ENCODE measurements at places on chromosomes 4 and X.

DNA sequence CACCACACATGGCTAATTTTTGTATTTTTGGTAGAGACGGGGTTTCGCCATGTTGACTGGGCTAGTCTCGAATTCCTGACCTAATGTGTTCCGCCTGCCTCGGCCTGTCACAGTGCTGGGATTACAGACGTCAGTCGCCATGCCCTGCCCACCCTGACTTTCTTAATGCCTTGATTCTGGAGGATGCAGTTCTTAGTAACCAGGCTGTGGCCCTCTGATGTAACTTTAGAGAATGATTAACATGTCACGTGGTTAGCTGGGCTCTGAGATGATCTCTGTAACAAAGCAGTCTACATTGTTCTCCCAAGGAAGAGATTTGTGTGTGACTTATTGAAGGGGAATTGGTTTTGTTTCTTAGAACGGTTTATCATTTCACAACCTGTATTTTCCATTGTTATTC lies 30.6 kb downstream of the ANK2 start:
- DNase-seq = no peak

- no peak for DNase-seq
Measured at GRCh38 chr4:15891312-15891711, 47.2 kb downstream of the FGFBP1 start.

DNA sequence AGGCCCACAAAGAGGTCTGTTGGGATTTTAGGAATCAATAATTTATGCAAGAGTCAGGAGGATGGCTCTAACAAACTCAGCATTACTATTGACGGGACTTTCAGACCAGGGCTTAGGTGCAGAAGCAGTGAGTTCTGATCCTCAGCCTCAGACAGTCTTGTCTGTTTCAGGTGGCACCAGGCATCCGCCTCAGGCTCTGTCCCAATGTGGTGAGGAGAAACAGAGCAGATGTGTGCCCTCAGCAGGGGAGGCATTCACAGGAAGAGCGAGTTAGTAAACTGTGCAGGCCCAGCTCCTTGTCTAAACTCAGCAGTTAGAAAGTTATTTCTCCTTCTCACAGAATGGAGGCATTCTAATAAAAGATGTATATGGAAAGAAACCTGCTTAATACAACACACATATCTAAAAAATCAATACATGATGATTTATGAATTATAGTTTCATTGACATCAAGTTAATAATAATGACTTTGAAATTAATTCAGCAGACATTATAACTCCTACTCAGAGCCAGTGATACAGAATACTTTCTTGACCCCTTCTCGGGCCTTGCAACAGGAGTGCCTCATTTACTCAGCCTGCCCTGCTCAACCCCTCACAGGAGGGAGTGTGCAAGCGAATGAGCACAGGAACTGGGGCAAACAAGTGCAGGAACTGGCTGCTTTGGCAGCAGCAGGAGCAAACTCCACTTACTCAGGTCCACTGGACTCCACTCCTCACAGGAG lies 202.8 kb upstream of the SMIM31 start:
- DNase-seq = no peak

DNA sequence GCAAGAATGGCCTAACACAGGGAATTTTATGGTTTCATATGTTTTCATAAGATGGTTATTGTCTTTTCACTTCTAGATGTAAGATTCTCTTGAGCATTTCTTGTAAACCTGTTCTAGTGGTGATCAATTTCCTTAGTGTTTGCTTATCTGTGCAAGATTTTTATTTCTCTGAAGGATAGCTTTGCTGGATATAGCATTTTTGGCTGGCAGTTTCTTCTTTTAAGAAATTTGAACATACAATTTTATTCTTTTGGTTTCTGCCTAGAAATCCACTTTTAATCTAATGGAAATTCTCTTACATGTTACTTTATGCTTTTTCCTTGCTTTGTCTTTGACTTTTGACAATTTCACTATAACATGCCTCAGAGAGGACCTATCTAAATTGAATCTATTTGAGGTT lies 276.5 kb upstream of the SFRP2 start:
- no peak for DNase-seq

- DNase-seq = no peak
Measured at GRCh38 chrX:47458528-47458927, 24.5 kb downstream of the ZNF41 start.

- DNase-seq = no peak
Measured at GRCh38 chr4:52037689-52038102, 403 bp downstream of the SGCB start.

DNA sequence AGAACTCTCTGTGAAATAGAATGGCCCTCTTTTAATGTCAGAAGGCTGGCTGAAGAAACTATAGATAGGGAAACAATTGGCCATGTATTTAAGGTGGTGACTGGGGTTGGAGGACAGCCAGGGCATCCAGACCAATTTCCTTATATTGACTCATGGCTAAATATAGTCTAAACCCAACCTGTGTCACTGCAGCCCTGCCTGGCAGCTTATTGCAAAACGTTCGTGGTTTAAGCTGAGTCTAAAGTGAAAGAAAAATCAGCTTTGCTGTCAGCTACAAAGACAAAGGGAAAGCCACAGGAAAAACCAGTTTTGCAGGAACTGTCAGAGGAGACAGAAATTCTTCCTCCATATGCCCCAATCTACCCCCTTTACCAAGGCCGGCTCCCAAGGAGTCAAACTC lies 902.8 kb upstream of the NDST4 start:
- DNase-seq = no peak

GRCh38 chr4:3520276-3520675 lies 11.9 kb downstream of the LRPAP1 start:
- no peak for DNase-seq
